Muscle of back (tissue), 13 donors: ENCODE measurements at places on chromosomes 7 and 10.

DNA sequence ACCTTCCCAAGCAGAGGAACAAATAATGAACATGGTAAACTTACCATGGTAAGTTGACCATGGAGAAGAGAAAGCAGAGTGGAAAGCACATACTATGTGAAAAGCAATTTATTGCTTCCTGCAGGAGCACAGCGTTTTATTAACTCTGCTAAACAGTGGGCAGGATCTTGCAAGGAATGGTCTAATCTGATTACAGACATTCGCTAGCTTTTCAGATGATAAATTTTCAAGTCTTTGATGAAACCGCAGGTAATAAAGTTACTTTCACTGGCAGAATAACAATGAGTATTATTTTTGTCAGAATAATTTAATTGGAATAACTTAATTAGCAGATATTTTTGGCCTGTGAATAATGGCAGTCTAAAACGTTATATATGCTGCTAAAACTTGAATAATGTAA lies 89.6 kb upstream of the HGF start:
- no peak for DNase-seq

DNA sequence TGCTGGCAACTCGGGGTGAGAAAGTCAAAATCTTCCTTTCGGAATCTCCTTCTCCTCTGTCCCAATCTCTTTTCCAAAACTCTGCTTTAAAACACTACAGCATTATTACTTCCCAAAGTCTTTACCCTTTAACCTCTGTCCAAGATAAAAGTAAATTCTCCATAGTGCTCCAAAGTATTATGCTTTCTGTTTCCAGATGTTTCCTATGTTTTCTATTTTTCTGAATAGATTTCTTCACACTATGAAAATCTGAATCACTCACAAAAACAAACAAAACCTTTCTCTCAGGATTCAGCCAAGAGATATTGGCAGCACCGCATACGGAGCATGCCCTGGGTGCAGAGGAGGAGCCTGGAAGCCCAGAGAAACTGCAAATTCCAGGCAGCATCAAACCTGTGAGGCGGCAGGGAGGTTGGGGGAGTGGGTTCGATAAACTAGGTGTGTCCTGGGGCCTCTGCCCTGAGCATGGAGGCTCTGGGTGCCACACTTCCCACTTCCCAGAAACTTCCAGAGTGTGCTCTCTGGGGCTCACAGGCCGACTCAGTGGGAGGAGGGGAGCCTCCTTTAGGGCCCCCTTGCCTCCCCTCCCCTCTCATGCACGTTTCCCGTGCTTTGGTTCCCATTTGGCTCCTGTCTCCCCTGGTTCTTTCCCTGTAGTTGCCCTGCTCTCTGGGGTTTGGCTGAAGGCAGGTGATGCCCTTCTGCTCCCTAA lies 35.6 kb downstream of the VIPR2 start:
- DNase-seq, result no peak

- DNase-seq, result no peak
Measured at GRCh38 chr10:132266594-132267161, 41.1 kb downstream of the STK32C start.

- no peak for DNase-seq
Measured at GRCh38 chr10:72649291-72649690, 23.4 kb upstream of the MICU1 start.

- DNase-seq, result peak; percentile 87
Measured at GRCh38 chr7:5704534-5704922, 76.9 kb downstream of the RNF216 start.

- no peak for DNase-seq
Measured at GRCh38 chr10:80454513-80455460, 677 bp downstream of the TSPAN14 start.

DNA sequence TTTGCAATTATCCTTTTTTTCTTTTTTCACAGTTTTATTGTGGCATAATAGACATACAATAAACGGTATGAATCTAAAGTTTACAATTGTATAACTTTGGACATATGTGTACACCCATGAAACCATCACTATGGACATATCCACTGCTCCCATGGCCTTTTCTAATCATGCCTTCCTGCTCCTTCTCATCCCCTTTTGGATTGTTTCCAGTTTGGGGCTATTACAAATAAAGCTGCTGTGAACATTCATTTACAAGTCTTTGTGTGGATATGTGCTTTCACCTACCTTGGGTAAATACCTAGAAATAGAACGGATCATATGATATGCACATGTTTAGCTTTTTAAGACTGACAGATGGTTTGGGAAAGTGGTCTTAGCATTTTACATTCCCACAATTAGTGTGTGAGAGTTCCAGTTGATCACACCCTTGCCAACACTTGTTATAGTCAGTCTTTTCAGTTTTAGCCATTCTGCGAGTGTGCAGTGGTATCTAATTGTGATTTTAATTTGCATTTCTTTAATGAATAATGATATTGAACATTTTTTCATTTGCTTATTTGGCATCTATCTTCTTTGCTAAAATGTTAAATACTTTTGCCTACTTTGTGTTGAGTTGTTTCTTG lies 120.9 kb upstream of the KAT6B start:
- DNase-seq, result no peak

- DNase-seq, result no peak
Measured at GRCh38 chr7:75971309-75971960, 23.0 kb downstream of the TMEM120A start.

DNA sequence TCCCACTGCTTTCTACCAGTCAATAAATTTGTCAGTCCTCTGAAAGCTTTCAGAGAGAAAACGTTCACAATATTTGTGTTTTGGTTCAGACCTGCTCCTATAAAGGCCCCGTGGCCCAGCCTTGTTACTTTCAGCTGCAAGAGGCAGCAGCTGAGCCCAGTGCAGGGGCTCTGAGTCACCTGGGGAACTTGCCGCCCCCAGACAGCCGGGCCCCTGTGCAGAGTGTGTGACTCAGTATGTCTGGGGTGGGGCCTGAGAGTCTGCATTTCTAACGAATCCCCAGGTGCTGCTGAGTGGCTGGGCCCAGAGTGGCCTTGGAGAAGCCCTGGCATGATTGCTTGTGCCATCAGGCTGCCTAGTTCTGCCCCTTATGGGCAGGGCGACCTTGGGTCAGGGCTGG lies 303.5 kb downstream of the PAXIP1 start:
- DNase-seq, result no peak

DNA sequence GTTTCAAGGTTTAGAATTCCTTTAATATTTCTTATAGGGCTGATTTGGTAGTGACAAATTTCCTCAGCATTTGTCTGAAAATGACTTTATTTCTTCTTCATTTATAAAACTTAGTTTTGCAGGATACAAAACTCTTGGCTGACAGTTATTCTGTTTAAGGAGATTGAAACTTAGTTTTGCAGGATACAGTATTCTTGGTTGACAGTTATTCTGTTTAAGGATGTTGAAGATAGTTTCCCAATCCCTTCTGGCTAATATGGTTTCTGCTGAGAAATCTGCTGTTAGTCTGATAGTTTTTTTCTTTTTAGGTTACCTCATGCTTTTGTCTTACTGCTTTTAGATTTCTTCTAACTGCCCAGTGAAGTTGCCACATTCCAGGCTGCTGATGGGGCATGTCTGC lies 186.8 kb downstream of the ITGB1 start:
- no peak for DNase-seq

DNA sequence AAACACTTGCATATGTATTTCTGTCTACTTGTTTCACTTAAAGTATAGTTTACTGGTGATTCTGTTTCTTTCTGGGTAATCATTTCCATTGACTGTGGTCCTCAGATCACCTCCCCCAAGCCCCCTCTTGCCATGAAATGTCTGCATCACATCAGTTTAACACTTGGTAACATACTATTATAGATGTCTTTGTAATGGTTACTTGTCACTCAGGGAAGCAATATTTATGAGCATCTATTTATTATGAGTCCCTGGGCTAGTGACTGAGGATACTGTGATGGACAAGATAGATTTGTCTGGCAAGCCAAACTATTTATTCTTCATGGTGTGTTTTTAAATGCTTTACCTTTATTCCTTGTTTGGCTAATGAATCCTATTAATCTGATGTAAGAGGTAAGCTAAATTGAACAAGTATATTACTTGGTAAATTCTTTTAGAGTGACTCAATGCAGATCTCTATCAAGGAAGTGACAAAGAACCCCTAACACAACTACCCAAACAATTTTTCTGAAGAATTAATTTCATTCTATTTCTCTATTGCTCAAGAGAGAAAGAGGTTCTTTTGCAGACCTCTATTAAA lies 270.9 kb downstream of the RELN start:
- DNase-seq, result no peak

DNA sequence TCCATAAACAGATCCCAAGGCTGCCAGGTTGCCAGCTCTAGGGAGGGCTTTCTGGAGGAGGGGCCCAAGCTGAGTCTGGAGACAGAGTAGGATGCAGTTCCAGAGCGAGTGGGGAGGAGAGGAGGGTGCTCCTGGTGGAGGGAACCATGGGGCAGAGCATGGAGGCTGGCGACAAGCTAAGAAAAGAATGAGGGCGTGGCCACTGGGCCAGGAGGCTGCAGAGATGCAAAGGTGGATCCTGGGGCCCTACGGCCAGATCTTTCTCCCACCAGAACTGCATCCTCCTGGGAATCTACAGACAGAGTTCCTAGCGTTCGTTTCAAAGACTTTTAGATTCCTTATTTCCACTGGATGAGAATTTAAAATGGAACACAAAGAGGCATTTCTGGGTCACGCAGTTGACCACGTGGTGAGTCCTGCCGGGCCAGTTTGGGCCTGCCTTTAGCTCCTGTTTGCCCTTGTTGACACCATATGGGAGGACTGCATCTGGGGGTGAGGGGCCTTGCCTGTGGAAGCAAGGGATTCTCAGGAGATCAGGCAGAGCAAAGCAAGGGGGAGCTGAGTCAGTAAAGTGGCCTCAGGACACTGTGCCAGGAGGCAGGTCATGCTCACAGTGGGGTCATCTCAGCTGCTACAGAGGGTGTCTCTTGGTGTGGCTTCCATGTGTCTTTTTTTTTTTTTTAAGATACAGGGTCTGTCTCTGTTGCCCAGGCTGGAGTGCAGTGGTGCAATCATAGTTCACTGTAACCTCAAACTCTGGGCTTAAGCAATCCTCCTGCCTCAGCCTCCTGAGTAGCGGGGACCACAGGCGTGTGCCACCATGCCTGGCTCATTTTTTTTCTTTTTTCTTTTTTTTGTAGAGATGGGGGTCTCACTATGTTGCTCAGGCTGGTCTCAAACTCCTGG lies 137.8 kb downstream of the SH3PXD2A start:
- DNase-seq, result no peak

GRCh38 chr10:78932054-78932386 lies 136.7 kb upstream of the ZMIZ1 start:
- DNase-seq, result no peak

GRCh38 chr10:105605918-105606317 lies 964.8 kb downstream of the SORCS3 start:
- no peak for DNase-seq

DNA sequence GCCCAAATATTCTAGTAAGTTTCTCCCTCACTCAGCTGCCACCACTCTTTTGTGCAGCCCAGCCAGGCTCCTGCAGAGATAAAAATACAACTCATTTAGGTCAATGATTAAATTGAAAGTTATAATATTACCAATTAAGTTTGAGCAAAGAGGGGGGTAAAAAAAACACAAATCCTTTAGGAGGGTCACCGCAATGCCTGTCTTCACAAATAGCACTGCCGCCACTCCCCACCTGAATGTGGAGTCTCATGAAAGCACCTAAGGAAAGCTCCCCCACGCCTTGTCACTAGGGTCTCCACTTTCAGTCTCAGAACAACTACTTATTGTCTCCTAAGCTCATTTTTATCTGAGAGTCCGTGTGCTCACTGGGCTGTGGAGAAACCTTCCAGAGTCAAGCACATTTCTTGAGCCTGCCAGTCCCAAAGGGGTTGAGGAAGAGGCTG lies 148.7 kb downstream of the FGFR2 start:
- no peak for DNase-seq

DNA sequence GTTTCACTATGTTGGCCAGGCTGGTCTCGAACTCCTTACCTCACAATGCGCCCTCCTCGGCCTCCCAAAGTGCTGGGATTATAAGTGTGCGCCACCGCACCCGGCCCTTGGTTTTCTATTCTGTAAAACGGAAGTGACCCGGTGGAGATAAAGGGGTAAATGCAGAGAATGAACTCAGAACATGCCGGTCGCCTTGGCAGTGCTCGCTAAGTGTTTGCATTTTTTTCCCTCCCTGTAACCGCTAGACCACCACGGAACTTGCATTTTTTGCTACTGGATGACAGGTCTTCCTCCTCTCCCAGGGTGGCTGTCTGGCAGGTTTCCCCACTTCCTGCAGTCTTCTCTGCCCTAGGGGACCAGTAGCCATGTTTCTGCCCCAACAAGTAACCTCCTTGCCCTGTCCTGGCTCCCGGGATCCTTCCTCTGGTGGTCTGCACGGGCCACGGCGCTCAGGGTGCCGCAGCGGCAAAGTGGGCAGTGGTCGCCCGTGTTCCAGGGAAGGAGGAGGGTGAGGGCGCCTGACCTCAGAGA lies 18.8 kb upstream of the GNA12 start:
- DNase-seq, result no peak

- no peak for DNase-seq
Measured at GRCh38 chr10:28938745-28939144, 261.4 kb downstream of the BAMBI start.

DNA sequence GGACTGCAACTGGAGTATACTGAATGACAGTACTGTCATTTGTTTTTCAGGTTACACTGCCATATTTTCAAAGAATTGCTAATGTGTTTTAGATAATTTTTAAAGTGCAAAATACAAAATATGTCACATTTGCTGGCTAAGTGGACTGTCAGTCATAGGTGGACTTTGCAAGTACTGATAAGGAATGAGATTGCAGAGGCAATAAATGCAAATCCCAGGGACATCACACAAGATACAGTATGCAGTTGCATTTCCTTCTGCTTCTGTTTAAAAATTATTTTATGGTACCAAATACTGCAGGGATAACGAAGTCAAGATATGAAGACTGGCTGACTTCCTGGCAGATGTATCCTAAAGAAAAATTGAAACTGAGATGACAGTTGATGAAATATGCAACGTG lies 237.6 kb upstream of the MAGI2 start:
- no peak for DNase-seq

- no peak for DNase-seq
Measured at GRCh38 chr10:94666391-94667102, 17.0 kb upstream of the CYP2C18 start.

DNA sequence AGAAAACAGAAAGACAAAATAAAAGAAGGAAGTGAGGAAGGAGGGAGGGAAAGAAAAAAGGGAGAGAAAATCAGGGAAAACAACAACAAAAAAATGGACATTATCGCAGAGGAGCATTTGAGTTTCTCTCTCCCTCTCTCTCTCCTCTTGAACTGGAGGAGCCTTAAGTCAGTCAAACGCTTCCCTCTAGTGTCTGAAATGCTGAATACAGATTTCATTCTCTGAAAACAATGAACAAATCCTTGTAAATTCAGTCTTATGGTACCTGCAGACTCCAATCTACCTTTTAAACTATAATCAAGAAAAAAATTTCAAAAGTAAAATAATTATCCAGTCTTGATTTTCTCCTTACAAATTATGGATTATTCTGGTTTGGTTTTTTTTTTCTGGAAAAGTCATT lies 89.2 kb upstream of the PFKP start:
- no peak for DNase-seq

GRCh38 chr7:90655566-90655965 lies 59.4 kb downstream of the CDK14 start:
- DNase-seq, result no peak

- DNase-seq, result no peak
Measured at GRCh38 chr7:123711832-123712293, 36.9 kb downstream of the WASL start.
